Stimulated activated CD8-positive, alpha-beta memory T cell treated with anti-CD3 and anti-CD28 coated beads, Interleukin-4, amount 100 ng/mL, for 1 hour (primary cell): ENCODE measurements at places on chromosomes 12 and 14.

DNA sequence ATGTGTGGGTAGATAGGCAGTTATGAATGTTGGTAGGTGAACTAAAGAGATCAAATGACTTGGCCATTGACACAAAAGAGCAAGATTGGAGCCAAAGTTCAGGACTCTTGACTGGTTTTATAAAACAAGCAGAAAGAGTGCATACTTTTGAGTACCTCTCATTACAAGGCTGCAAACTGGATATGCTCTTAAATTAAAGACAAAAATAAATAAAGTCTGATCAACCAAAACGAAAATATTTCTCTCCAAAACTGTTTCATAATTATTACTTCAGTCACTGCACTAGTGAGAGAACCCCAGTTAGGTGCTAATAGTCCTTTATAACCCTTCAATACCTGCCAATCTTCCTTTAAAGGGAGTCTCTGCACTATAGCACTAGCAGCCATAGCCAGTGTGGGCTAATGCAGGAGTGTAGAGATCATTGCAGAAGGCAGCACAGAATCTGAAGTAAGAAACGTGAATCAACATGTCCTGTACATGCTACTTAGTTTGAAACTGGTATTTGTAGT lies 147.1 kb downstream of the FOXA1 start:
- no peak for DNase-seq

- no peak for DNase-seq
These were observed 9.4 kb downstream of the AKAP5 start for GRCh38 chr14:64474698-64475097.

DNA sequence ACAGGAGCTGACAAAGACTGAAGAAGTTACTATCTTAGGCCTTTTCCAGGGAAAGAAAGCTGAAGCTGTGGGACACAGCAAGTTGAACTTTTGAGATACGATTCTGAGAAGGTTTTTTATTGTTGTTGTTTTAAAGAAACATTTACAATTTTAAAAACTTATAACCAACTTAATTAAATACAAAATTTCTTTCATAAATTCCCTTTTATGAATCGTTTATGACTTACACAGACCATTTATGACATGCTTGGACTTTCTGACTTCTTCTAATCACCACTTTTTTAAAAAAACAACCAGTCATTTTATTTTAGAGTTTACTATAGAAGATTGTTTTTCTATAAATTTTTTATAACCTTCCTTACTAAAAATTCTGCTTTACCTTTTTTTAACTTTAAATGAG lies 68.7 kb downstream of the DHRS2 start:
- no peak for DNase-seq

DNA sequence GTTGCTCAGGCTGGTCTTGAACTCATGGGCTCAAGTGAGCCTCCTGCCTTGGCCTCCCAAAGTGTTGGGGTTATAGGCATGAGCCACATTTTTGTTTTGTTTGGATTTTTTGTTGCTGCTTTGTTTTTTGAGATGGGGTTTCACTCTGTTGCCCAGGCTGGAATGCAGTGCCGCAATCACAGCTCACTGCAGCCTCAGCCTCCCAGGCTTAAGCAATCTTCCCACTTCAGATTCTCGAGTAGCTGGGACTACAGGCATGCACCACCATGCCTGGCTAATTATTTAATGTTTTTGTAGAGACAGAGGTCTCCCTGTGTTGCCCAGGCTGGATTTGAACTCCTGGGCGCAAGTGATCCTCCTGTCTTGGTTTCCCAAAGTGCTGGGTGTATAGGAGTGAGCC lies 5.7 kb upstream of the PLEK2 start:
- no peak for DNase-seq
